ENCODE measurements at places on chromosomes 2 and 18.

DNA sequence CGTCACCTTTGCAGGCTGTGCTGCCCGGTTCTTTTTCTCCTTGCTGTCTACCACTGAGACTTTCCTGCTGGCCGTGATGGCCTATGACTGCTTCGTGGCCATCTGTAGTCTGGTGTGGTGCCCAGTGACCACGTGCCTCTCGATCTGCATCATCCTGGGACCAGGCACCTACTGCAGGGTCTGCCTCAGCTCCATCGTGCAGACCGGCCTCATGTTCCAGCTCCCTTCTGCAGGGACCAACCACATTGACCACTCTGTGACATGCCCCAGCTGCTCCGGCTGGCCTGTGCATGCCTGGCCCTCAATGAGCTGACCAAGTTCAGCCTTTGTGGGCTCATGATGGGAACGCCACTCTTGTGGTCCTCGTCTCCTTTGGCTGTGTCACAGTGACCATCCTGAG lies 26.7 kb downstream of the COPS9 start:
- no peak for DNase-seq

GRCh38 chr2:218805627-218806026 lies 23.7 kb downstream of the CYP27A1 start:
- no peak for DNase-seq

DNA sequence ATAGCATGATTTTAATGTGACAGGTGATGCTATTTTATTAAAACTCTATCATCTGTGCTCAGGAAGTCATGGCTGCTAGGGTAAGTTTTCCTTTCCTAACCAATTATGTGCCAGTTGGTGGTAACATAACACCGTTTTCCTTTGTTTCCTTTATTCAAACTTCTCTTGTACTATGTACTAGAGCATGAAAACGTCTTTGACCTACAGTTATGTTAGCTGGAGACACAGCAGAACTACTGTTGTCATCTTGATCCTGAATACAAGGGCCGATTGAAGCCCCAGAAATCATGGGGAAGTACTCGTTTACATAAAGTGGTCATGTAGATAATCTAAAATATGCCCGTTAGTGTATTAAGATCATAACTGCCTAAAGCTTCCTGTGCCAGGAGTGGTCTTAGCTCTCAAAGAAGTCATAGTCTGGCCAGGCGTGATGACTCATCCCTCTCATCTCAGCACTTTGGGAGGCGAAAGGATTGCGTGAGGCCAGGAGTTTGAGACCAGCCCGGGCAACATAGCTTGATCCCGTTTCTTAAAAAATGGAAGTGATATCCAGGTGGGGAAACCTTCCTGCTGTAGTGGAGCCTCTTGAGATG lies 20.5 kb downstream of the NEDD4L start:
- no peak for DNase-seq

- DNase-seq, result no peak
Observed at GRCh38 chr2:43104763-43105162, 121.6 kb downstream of the ZFP36L2 start.

DNA sequence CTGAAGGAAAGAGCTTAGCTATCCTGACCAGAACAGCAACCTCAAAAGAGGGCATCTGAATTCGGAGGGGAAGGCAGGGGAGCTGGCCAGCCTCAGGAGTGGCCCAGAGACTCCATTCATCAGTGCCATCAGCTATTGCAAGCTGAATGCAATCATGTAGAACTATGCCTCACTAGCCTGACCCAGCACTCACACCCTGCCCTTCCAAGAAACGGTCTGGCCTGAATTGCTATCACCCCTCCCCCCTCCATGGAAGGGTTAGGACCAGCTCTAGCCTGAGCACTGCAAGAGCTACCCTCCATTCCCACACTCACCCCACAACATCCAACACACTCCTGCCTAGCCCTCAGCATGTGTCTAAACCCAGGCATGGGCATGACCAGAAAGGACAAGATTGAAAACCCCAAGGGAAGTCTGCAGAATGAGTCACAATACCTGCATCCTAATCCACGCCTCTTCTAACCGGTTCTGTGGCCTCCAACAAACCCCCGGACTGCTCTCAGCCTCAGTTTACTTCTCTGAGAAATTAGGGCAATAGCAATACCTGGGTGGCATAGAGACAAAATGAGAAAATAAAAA lies 120.3 kb downstream of the BCL11A start:
- DNase-seq, result no peak

GRCh38 chr2:233845301-233846060 lies 8.9 kb downstream of the HJURP start:
- no peak for DNase-seq

GRCh38 chr2:225041851-225042799 lies at the start of gene DOCK10:
TSS of gene DOCK10 (minus strand) at chr2:225042468. CDS start at chr2:225042374, 94 bp downstream.
- DNase-seq, result peak; percentile 44

DNA sequence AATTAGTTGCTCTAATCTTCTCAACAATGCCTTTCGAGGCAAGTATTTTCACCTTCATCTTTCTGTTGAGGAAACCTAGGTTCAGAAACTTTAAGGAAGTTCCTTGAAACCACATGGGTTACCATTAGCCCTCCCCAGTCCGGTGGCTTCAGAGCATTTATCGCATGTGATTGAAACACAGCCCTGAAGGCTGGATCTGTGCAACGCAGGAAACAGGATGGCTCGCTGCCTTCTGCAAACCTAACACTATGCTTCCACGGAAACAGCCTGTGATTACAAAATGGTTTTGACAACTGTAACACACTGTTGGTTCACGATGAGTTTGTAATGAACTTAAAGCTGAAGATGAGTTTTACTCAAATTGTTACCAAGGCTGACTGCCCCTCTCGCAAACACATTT lies 68.5 kb downstream of the EPB41L3 start:
- no peak for DNase-seq

DNA sequence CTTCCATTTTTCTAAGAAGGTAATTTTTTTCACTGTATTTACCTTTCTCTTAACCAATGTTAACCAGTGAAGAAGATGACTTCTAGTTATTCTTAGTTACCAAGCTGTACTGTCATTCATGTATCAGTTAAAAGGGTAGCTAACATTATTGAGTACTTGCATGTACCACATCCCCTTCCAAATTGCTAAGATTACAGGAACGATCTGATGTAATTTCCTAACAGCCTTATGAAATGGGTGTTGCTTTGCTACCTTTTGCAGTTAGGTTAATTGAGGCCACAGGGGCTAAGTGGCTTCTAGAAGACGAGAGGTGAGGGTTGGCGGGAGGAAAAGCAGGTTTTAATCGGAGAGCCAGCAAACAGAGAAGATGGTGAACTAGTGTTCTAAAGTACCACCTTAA lies 1.8 kb upstream of the SULT6B1 start:
- DNase-seq, result no peak

DNA sequence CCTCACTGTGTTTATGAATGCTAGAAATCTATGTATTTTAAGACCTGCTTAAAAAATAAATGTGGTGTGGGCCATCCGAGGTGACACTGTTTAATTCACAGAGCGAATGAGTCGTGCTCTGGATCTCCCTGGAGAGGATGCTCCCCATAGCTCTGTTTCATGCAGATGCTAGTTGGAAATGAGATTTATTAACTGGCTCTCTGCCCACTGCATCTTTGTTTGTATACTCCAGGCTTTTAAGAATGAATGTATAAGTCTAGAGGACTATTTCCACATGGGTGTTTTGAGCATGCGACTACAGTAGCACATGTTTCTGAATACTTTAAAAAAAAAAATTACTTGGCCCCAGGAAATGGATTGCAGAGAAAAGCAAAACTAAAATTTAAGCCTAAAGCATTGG lies 3.9 kb downstream of the MAPRE2 start:
- no peak for DNase-seq

DNA sequence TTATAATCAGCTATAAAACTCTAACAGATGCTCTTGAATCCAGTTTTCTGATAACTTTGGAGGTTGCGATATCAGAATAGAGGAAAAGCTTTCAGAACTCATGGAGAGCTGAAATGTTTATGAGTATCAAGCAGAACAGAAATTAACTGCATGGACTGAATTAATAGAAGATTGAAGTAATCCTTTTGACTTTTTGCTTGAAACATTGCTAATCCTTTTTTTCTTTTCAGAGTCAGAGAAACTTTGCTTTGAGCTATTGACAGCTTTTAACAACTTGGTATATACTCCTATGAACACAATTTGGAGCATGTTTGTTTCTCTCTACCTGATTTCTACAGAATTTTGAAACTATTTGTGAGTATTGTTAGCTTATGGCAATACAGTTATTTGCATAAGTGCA lies 1254.8 kb downstream of the LRP1B start:
- DNase-seq, result no peak

DNA sequence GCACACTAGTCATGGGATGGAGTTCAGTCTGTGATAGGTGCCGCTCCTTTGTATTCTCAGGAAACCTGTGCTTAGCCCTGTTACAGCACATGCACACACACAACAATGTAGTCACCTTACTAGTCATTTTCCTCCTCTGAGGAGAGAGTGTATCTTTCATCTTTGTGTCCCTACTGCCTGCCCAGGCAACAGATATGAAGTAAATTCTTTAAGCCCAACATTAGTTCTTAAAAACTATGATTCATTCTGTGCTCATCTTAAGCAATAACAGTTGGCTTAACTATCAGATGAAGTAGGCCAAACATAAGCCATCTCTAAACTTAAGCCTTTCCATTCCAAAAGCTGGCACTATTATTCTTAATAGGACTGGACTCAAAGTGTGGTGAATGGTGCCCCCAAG lies 186.5 kb downstream of the LNPK start:
- no peak for DNase-seq

DNA sequence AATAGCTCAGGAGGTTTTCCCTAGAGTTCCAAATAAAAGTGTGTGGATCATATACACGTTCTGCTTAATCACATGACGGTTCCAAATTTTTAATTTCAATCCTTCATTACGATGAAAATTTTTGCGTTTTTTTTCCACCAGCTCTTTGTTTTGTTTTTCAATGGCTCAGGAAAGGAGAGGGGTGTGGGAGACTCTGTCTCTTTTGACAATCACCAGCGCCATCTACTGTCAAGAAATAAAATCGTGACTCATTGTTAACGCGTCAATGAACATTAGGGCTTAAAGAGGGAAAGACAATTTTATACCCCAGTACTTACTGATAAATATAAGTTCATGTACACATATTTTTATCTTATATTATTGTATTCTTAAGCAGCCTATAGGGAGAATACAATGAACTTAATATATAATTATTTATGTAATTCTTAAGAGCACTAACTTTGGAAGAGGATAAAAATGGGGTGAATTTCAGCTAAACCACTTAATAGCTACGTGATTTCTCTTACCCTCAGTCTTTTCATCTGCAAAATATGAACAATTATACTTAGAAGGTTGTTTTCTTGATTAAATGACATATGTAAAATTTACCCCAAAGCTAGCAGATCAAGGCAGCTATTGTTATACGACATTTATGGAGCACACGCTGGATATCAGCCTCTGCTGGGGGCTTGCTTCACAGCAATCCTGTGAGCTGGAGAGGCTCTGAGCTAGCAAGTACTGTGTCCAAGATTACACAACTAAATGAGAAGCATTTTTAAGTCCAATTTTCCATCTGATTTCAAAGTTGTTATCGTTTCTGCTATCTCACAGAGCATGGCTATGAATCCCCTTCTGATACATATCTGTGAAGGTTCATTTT lies 47.4 kb upstream of the RMDN2 start:
- peak; percentile 70 for DNase-seq

DNA sequence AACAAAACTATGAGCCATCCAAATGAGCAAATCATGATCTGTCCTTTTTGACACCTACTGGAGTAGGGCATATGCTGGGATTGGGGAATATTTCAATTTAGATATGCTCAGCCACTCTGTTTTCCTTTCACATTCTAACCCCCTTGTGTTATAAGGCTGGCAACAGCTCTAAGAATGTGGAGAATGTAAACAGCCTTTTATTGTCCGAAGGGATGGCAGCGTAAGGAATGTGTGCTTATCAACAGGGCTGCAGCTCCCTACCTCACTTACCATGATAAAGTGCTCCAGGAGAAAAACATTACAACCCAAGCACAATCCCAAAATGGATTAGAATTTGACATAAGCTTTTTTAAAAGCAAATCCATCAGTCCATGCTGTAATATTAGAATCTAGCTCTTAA lies 2.2 kb downstream of the NXPH2 start:
- DNase-seq, result no peak

GRCh38 chr18:74745633-74746403 lies 148.1 kb downstream of the ZNF407 start:
- DNase-seq, result peak; percentile 31

- DNase-seq, result no peak
Observed at GRCh38 chr2:232458051-232458660, 2.2 kb downstream of the ALPI start.

GRCh38 chr2:218883491-218884490 lies 3.1 kb downstream of the WNT10A start:
- DNase-seq, result no peak

GRCh38 chr2:184037273-184037672 lies 561.1 kb upstream of the ZNF804A start:
- DNase-seq, result no peak

GRCh38 chr18:48514786-48515185 lies 24.0 kb upstream of the CTIF start:
- DNase-seq, result no peak
